CD4-positive, alpha-beta T cell treated with Interleukin-6 at 100 ng/mL for 8 hours (primary cell): ENCODE measurements at places on chromosomes 11 and 22.

- DNase-seq = no peak
Observed at GRCh38 chr11:74639533-74639932, 47.2 kb downstream of the POLD3 start.

GRCh38 chr11:59865031-59865430, 1.3 kb downstream of the TCN1 start:
- DNase-seq = no peak

GRCh38 chr11:18615628-18616392, 16.2 kb downstream of the MISFA start:
- DNase-seq = peak; percentile 3

DNA sequence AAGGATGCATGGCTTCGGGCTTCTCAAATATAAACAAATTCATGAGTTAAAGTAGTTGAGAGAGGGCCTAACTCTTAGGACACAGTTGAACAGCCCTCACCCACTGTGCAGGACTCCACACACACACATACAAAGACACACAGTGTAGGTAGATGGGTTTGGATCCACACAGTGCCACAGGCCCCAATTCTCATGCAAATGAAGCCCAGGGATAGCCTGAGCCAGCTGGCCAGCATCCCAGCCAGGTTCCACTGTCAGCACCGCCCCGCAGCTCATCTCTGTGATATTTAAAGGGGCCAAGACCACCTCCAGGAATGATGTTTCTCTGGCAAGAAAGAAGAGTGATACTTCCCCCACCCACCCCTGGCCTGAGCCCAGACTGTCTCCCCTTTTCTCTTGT, 11.7 kb downstream of the SLC35C1 start:
- no peak for DNase-seq

DNA sequence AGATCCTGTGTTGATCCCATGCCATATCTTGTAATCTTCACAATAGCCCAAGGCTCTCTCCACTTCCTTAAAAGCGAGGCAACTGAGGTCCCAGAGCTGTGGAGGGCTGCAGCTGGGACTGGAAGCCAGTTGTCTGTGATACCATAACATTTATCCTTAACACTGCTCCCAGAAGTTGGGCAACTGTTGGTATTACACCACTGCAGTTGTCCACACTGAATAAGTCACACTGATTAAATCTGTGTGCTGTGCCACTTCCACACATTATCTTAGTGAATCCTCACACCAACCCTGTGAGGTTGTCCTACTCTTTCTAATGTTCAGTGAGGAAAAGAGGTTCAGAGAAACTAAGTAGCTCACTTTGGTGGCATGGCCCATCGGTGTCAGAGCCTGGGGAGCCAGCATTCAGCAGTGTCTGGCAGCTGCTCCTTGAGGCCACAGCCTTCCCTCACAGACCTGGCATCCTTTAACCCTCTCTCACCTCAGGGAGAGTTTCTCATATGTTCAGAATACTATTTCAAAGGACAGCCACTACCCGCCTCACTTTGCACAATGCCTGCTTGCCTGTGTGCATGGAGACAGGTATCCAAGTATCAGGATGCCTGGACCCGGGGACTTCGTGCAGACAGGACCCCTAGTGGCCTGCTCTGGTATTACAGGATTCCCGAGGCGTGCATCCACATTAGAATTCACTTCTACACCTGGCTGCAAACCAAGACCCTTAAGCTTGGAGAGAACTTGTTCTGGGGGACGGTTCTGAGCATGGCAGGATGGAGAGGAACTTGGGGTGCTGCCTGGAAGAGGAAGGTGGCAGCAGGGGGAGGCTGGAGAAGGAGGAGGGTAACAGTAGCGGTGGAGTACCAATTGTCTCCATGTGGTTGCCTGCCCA, 221.9 kb upstream of the TBCEL start:
- peak; percentile 26 for DNase-seq

- no peak for DNase-seq
Observed at GRCh38 chr11:114082767-114083181, 23.3 kb downstream of the ZBTB16 start.

- DNase-seq = no peak
Observed at GRCh38 chr11:12377824-12378593, 638 bp downstream of the PARVA start.

GRCh38 chr22:27159016-27159415, 501.6 kb downstream of the MIAT start:
- no peak for DNase-seq

DNA sequence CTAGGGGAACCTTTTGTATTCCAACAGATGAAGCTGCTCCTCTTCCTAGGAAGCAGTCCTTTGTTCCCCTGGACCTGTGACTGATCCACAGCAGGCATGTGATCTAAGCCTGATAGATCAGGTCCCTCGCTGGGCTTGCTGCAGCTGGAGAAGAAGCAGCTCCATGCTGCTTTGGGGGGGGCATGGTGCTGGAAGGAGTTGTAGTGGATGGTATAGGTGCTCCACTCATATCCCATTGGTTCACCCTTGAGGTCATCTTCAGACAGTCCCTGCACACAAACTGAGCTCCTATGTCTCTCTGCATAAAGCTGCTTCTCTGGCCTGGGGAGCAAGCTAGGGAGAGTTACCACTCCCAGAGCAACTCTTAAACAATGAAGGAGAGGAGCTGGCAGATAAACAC, 9.5 kb upstream of the RIC3 start:
- no peak for DNase-seq

DNA sequence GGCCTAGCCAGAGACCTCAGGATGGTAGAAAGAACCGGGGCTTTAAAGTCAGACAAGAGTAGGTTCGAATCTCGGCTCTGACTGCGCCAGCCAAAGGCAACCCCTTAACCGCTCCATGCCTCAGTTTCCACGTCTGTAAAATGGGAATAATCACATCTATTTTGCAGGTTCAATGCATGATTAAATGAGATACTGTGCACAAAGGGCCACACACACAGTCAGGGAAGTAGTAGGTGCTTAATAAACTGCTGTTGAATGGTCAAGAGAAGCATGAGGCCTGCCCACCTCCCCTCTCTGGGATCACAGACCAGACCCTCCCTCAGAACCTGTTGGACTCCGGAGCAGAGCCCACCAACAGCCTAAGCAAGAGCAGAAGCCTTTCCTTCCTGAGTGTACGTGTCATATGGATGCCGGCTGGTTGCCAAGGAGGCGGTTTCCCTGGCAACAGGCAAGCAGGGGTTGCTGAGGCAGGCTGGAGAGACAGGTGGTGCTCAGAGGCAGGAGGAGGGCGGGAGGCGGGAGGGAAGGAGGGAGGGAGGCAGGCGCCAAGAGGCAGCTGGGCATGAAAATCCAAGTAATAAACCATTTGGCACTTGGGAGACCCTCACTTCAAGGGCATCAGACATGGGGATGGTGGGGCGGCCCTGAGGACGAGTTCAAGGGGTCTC, 43.9 kb downstream of the NFAM1 start:
- DNase-seq = no peak

DNA sequence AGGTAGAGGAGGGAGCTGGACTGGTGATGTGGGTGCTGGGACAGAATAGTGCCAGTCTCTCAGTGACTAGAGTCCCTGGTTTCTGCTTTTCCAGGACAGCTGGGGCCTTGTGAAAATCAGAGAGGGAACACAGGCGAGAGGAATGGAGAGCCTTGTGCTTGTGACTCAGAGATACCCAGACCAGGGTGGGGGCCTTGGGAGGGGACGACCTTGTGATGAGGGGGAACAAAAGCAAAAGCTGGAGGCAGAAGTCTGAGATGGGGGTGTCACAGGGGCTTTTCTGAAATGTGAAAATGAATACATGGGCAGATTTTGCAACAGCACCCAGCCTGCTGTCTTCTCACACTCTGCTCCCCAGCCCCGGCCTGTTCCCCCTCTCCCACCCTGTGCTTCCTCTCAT, 3.4 kb upstream of the NR1H3 start:
- DNase-seq = no peak

- DNase-seq = no peak
Observed at GRCh38 chr11:16807306-16807705, 68.9 kb downstream of the C11orf58 start.

- no peak for DNase-seq
Observed at GRCh38 chr22:34620832-34621231, 445.1 kb upstream of the ISX start.

DNA sequence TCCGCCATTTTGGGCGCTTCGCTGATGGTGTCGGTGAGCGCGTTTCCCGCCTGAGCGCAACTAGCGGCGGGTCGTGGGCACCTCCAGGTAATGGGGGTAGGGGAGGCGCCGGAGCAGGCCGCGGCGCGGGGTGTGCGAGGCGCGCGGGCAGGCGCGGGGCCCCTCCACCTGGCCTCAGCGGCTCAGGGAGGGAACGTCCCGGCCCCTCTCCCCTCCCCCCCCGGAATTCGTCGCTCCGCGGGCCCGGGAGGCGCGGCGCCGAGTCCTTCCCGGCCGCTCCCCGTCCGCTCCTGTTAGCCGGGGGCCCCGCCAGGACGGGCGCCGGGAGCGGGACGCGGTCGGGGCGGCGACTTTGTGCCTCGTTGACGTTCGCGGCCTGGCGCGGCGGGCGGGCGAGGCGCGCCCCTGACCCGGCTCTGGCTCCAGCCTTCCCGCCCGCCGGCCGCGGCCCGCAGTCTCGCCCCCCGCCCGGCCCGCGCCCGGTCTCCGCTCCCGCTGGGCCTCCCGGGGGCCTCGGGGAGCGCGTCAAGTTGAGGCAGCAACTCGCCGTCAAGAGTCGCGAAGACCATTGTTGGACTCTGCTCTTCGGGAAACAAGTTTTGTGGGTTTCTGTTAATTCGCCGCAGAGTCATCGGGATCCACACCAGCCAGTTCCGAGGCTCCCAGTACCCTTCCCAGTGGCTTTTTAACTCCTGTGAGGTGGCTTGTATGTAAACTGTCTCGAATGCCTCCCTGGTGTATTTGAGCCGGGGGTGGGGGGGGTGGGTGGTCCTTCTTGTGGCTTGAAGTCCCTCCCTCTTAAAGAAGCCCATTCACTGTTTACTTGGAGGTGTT, at the start of gene PPP6R3:
PPP6R3 (plus strand) TSS at position 12 of the 834 bp plus-strand sequence. CDS start 76,913 bp downstream, outside the sequence.
- DNase-seq = peak; percentile 15

DNA sequence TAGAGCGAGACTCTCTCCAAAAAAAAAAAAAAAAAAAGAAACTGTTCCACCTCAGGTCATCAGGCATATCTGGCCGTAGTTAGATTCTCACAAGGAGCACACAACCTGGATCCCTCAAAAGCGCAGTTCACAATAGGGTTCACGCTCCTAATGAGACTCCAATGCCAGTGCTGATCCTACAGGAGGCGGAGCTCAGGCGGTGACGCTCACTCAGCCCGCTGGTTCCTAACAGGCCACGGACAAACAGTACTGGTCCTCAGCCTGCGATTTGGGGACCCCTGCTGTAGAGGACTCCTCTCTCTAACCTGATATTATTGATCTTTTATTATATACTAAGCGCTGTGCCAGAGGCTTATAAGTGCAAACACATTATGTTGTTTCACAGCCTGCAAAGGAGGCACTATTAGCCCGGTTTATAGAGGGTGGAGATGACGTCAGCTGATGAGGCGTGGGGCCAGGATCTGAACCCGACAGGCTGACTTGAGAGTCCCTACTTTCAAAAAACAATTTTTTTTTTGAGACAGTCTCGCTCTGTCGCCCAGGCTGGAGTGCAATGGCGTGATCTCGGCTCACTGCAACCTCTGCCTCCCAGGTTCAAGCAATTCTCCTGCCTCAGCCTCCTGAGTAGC, 4.9 kb upstream of the MAFF start:
- DNase-seq = no peak

DNA sequence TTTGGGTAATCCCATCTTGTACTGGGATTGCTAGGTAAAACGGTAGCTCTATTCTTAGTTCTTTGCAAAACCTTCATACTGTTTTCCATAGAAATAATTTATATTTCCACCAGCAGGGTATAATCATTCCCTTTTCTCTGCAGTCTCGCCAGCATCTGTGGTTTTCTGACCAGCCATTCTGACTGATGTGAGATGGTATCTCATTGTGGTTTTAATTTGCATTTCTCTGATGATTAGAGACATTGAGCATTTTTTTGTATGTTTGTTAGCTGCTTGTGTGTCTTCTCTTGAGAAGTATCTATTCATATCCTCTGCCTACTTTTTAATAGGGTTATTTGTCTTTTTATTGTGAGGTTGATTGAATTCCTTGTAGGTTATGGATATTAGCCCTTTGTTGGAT, 220.9 kb downstream of the PGR start:
- no peak for DNase-seq
